Activated naive CD4-positive, alpha-beta T cell treated with Interleukin-2 at 50 U/mL for 16 hours (primary cell): ENCODE measurements at places on chromosomes 12 and 14.
A peak's percentile ranks its signal among the peaks of the same experiment; 100 is the strongest.

GRCh38 chr14:22460461-22461195 lies 128.4 kb downstream of the DAD1 start:
- no peak for DNase-seq

GRCh38 chr12:131784909-131785762 lies 43.1 kb upstream of the MMP17 start:
- DNase-seq: no peak

GRCh38 chr14:85516239-85517113 lies 13.5 kb upstream of the FLRT2 start:
- no peak for DNase-seq

DNA sequence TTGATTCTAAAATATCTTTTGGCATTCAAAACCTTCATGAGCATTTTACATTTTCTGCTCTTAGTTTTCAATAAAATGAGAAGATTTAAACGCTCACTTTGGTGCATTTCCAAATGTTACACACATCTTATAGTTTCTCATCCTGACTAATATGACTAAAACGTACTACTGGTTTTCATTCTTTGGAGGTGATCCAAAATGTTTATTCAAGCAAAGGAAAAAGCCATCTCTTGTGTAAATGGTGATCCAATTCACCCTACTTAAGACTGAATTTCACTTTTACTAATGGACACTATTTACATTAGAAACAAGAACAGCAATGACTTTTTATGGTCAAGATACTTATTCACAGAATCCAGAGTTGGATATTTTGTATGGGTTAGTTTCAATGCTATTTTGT lies 86.6 kb downstream of the KITLG start:
- DNase-seq: no peak

- peak; percentile 89 for DNase-seq
These were observed at the start of the genes FOXM1 and RHNO1 for GRCh38 chr12:2877047-2877952. Gene FOXM1, minus strand, starts transcription at chr12:2877174. Its CDS starts 2,696 bp downstream, at chr12:2874478. Gene RHNO1, plus strand, starts transcription at chr12:2877223. Its CDS starts 8,144 bp downstream, at chr12:2885367.

DNA sequence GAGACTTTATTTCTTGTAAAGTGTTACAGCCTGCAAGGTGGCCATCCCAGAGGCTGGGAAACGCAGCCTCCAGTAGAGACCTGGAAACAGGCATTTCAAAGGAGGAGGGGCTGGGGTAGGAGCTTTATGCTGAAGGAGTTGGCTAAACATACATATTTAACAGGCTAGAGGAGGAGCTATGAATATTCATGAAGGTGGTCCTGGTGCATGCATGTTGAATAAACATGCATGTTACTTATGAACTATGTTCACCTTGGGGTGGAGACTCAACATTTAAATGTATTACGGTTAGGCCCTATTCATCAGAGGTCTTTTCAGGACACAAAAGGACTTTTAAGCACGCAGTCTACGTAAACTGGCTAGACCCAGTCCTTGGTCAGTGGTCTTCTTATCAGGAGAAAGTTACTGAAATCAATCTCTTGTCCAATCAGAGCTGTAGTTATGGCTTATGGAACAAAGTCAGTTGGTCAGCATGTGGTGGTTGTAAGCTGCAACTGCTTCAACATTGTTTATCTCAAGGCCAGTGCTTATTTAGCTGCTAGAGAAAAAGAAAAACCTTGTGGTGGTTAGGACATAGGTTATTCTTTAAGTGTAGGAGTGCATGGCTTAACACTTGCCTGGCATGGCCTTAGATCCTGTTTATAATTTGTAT lies 11.4 kb upstream of the ARF6 start:
- no peak for DNase-seq

DNA sequence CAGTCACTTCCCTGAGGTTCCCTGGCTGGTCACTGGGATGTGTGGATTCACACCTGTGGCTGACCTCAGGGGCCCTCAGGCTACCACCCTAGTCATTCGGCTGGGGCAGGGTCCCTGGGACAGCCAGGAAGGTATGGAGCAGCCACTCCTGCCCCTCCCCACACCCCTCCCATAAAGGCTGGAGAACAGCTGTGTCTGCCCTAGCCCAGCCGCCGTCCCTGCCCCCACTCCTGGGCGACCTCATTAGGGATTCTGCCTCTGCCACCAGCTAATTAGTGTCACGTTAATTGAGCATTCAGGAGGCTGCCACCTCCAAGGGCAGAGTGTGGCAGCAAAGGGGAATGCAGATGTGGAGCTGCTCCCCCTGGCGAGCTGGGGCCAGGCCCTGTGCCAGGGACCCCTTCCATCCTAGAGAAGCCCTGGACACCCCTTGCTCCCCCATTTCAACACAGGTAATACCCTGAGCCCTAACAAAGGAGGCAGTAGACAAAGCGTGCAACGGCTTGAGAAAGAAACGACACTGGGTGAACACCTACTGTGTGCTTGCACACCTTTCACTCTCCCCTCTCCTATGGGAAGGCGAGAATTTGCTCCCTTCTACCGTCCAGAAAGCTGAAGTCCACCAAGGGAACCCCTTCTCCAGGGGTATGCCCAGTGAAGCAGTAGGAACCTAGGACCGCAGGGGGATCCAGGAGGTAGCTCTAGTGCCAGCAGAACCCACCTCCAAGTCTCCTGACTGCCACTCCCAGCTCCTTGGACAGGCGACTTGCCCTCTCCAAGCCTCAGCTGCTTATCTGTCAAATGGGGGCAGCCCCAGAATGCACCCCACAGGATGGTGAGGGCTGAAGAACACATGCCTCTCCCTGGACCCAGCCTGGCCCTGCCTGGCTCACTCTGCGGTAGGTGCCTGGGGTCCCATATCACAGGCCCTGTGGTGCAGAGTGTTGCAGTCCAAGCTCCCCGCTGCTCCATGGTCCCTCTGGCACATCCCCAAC lies 45.1 kb downstream of the FAM222A start:
- DNase-seq: no peak

DNA sequence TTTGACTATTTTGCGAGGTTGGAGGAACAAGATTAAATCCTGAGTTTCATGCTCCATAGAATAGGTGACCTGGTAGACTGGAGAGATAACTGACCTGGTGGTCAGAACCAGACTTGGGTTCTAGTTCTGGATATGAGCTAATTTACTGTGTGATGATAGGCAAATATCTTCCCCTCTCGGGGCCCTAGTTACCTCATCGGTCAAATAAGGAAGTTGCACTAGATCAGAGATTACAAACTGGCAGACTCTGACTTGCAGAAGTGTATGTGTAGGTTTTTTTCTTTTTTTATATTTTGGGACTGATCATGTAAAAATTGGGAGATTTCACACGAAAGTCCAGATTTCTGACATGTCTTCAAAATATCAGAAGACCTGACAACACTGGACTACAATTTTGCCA lies 37.0 kb downstream of the RPH3A start:
- no peak for DNase-seq

DNA sequence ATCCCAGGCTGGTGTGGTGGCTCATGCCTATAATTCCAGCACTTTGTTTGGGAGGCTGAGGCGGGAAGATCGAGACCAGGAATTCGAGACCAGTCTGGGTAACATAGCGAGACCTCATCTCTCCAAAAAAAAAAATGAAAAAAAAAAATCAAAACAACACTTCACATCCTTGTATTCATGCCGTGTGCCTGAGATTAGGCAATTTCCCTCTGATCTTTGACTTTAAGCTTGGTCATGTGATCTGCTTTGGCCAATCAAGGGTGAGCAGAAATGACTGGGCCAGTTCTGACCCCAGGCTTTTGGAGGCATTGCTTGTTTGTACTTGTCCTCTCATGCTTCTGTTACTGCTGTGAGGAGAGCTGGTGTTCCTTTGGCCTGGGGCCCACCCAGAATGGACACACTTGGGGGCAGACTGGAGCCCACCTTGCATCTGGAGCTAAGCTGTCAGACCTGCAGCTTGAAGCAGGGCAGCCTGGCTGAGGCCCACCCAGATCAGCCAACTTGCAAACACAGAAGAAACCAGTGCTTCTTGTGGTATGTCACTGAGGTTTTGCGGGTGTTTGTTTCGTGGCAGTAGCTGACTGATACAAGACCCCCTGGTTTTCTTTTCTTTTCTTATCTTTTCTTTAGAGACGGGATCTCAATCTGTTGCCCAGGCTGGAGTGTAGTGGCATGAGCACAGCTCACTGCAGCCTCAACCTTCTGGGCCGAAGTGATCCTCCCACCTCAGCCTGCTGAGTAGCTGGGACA lies 29.7 kb upstream of the TBX3 start:
- no peak for DNase-seq

DNA sequence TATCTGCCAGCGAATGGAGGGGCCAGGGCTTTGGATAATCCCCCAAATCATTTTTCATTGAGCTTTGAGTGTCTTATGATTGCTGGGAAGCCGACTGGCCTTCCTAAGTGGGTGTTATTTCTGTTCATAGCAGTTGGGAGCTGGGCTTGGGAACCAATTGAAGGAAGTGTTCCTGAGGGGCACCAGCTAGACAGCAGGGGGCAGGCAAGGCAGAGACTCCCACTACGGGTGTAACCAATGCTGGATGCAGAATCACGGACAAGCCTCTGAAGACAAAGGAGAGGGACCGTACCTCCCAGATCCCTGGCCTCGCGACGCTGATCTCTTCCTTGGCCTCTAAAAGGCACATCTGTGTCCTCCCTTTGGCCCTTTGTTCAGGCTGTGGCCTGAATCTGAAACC lies 149.0 kb upstream of the PRMT8 start:
- DNase-seq: no peak

GRCh38 chr12:112303004-112303403 lies 79.2 kb downstream of the HECTD4 start:
- DNase-seq: peak; percentile 58
